Frontal cortex (tissue), 4 donors: ENCODE measurements at places on chromosomes 1 and 21. TPM values are rescaled to one million over a fixed set of nuclear protein-coding genes. Genes with fewer than 3 reads are reported as not detected.

DNA sequence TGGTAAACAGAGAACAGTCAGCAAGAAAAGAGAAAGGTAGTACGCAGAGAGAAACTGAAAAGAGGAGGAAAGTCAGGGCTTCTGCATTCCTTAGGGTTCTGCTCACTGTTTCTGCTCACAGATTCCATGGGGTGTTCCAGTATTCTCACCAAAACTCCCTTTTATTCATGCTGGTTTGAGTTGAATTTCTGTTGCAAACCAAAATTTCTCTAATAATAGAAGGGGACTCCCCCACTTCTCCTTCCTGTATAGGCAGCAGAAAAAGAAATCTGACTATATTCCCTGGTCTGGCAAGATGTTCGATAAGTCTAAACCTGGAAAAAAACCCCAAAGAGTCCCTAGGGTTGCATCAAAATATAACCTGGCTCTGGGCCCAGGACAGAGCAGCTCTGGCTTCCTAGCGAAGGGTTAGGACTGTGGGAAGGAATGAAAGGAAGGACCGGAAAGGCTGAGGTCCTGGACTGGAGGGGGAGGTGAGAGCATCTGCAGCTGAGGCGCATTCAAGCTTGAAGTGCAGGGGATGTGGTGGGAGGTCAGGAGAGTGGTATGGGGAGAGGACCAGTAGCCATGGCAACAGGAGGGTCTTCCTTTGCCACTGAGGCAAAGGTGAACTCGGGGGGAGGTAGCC, 18.8 kb upstream of the RGS16 start:
- no peak for DNase-seq

GRCh38 chr1:106921186-106921585, 135.3 kb upstream of the PRMT6 start:
- DNase-seq, result no peak

GRCh38 chr1:32963746-32964460, 706 bp downstream of the RNF19B start:
- DNase-seq, result peak; percentile 62

GRCh38 chr1:151816548-151817352, 11.5 kb upstream of the LINGO4 start:
- no peak for DNase-seq

DNA sequence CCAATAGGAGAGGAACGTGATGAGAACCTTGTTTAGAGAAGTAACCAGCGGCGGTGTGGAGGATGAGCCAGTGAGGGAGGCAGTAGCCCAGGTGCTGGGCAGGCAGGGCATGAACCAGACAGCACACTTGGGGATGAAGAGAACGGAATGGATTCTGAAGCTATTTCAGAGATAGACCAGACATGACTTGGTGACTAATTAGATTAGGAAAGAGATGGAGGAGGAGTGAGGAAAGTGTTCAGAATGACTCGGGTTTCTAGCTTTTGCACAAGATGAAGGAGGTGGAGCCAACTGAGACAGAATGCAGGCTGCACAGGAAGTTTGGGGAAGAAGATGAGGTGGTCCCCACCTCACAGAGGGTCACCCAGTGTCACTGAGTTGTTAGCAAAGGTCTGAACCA, 5.1 kb downstream of the PEF1 start:
- no peak for DNase-seq

DNA sequence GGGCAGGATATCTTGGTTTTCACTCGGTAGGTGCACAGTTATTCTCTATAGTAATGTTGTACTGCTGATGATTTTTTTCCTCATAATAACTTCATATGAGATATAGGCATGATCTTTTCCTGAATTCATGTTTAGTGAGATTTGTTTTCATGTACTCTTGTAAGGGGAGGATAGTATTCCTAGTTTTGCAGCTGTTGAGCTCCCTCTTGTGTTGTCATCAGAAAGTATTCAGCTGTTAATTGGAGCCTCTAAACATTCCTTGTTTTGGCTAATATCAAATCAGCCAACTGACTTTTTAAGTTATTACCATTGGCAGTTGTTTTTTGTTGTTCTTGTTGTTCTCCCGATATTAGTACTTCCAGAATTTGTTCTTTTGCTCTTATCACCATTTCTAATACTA, 24.4 kb downstream of the OR10R2 start:
- DNase-seq, result no peak

DNA sequence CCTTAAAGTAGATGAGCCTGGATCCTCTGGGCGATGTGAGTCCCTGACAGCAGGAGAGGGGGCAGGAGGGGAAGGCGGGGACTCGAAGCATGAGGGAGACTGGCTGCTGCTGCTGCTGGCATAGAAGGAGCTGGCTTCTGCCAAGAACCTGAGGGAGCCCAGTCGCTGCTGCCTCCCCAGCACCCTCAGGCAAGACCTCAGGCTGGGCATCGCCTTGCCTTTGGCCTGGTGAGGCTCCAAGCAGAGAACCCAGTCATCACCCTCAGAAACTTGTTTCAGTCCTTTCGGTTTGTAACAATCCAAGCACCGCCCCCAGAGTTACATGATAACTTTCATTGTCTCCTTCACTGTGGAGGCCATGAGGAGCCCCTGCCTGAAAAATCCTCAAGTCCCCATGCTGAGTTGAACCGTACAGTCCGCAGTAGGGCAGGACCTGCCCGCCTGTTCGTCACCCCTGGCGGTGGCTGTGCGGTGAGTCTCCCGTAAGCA, 38.8 kb downstream of the POFUT2 start:
- DNase-seq, result no peak

Gene GNG4
- 31.0 TPM for total RNA-seq

Gene PPIAL4G
- total RNA-seq, result 0.41 TPM
